ENCODE measurements at places on chromosomes 16 and 17.

DNA sequence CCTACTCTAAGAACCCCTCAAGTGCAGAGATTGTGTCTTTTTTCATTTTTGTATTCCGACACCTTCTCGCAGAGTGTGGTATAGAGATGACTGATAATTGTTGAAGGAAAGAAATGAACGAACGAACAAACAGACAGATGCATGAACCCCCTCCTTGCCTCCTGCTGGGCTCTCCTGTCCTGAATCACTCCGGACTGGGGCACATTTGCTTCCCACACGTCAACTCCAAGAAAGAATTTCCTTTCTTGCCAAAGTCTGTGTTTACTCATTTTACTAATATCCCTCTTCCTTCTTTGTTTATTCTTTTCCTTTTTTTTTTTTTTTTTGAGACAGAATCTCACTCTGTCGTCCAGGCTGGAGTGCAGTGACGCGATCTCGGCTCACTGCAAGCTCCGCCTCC lies 37.5 kb upstream of the BHLHA9 start:
- no peak for DNase-seq

GRCh38 chr16:4649744-4650442 lies 25.3 kb downstream of the MGRN1 start:
- peak; percentile 55 for DNase-seq

DNA sequence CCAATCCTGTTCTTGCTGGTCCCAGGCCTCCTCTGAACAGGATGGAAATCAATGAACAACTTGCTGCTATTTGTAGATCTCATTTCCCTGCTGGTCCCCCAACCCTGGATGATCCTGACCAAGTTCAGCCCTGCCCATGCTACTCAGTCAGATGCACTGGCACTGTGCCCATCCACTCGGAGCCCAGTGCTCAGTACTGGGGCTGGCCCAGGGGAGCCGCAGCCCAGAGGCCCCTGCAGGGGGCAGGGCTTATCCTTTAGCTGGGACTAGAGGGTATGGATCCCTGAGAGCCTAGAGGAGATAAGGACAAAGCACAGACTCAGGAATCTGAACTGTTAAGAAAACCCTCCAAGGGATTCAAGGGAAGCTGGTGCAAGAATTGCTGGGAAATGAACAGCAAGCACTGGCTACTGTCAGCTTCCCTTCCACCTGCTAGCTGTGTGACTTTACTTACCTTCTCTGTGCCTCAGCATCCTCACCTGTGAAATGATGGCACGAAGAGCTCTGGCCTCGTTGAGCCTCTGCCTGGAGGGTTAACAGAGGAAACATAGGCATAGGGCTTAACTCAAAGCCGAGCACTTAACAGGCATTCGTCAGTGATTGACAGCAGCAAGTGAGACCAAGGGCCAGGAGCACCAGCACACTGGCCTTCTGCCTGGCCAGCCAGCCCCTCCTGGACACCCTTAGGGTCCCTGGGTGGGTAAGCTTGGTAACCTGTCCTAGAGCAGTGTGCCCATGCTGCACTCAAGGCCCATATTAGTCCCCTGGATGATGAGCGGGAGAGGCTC lies 29.8 kb upstream of the C1QL1 start:
- DNase-seq: no peak

DNA sequence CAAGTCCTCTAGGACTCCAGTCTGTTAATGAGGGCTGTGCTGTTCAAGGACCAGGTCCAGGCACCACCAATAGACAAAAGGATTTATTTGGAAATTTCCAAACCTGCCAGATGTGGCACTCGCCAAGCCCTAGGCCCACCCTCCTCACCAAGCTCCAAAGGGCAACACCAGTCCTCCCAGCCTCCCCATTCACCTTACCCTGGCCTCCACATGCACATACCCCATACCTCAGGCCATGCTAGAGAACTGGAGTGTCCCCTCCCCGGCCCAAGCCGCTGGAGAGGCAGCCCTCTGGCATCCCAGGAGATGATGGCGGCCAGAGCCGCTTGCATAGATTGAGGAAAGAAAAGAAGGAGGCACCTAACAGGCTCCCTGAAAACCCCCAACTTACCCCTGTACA lies 4.6 kb upstream of the FTSJ3 start:
- DNase-seq: no peak

GRCh38 chr17:38320482-38320881 lies 23.3 kb downstream of the GPR179 start:
- DNase-seq: no peak

DNA sequence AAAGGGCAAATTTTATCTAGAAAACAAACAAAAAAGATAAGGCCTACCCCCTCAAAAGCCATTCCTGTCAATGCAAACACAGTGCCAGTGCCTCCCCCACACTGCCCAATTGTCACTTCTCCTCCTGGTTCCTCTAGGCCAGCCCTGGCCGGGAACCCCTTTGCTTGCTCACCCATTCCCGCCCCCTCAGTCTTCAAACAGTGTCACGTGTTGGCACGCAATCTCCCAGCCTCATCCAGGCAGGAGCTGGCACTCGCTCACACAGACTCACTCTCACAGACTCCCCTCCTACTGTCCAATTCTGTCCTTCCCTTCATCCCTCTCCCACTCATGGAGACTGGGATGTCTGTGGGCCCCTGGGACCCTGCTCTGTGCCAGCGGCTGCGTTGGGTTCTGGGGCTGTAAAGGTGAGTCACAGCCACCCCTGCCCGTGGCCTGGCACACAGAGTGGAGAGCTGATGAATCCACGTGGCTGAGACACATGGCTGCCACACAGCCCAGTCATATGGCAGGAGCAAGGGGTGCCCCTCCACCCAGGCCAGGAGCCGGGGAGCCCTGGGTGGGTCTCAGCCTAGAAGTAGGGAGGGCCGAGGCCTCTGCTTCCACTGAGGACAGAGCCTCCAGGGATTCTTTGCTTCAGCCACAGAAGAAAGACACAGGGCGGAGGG lies 54.8 kb downstream of the VAC14 start:
- no peak for DNase-seq

GRCh38 chr17:79945591-79946255 lies 89.9 kb downstream of the TBC1D16 start:
- DNase-seq: peak; percentile 33

GRCh38 chr16:90004577-90004976 lies 14.7 kb downstream of the DBNDD1 start:
- DNase-seq: no peak

GRCh38 chr17:65183736-65184135 lies 46.6 kb downstream of the RGS9 start:
- no peak for DNase-seq

- no peak for DNase-seq
Observed at GRCh38 chr16:59859676-59860402, 1125.7 kb upstream of the GOT2 start.
